ENCODE measurements at places on chromosomes 16 and 17. TPM values are rescaled to one million over a fixed set of nuclear protein-coding genes. Genes with fewer than 3 reads are reported as not detected.

- no peak for DNase-seq
Measured at GRCh38 chr16:22186517-22186916, 19.6 kb upstream of the EEF2K start.

DNA sequence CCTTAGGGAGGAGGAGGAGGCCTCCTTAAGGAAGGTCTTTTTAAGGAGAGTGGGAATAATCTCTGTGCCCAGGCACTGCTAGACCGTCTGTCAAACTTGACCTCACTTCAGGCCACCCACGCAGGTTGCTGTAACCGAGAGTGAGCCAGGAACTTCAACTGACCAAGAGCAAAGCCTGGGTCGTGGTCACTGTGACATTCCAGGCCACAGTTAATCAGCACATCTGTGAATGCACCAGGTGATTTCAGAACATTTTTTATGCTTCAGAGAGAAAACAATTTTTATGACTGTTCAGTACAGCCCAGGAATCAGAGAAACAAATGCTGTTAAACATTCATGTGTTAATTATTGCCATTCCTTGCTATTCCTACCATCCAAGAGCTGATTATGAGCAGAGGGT is 226.6 kb upstream of the ASIC2 start:
- no peak for DNase-seq

DNA sequence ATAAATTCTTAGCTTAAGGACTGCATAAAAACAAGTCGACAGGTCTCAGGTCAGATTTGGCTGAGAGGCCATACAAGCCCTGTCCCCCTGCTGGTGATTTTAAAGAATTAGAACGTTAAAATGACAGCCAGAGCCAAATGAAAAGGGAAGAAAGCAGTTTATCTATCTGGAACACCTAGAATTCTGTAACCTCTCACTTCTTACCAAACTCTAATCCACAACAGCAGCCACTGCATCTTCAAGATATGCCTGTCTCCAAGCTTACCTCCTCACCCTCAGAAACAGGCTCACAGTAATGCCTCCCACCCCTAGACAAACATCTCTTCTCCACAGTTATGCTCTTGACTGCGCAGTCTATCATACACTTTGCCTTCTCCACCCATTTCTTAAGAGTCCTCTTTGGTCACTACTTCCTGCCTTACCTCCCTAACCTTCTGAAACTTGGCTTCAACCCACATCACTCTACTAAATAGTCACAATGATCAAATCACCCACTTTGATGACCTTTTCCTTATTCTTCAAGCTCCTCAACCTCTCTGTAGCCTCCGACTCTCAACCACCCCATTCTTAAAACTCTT is 14.2 kb downstream of the ANKFY1 start:
- peak; percentile 62 for DNase-seq

DNA sequence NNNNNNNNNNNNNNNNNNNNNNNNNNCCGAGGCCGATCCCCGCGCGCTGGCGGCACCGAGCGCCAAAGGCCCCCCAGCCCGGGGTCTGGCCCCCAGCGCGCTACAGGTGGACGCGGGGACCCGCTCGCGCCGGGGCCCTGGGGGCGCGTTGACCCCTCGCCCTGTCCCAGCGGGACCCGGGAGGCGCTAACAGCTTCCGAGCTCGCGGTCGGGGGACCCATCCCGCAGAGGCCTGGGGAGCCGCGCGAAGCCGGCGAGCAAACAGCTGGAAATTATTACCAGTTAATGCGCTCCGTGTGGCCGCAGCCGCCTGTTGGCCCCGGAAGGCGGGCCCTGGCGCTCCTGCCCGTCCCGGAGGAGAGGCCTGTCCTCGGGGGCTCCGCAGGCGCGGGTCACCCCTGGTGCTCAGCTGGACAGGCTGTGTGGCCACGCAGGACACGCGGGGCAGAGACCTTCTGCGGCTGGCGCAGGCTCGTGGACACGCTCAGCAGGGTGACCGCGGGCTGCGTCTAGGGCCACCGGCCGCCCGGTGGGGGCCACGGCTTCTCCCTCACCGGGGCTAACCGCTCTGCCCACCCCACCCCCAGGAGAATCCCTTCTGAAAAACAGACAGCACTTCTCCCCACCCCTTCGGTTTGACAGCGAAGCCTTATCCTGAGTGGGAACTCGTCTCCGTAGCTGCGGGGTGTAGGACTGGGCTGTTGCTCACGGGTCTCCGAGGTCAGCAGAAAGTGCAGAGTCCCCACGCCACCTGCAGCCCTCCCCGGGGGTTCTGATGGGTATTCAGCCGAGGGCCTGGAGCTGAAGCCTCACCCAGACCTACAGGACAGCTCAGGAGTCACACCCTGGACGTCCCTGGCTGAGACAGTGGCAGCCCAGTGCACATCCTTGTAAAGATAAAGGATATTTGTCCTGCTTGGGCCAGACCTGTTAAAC is 138.7 kb upstream of the RPH3AL start:
- peak; percentile 59 for DNase-seq

DNA sequence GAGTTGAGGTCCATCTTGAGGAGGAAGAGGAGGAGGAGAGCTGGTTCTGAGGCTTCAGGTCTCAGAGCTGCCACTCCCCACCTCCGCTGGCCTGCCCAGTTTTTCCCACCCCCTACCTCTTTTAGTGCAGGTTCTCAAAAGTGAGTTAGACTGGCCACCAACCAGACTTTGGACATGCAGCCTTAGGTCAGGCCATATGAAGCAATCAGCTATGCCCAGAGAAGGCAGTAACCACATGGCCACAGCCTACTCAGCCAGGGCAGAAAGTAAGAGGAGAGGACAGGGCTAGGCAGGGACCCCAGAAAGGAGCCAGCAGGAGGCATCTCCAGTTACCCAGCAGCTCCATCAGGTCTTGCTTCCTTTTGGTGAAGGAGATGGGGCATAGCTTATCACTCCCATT is 9.0 kb downstream of the MYO15A start:
- no peak for DNase-seq

COX6A2 gene
- total RNA-seq = not detected

- no peak for DNase-seq
Measured at GRCh38 chr17:74704544-74704943, 8.2 kb downstream of the CD300LF start.

DNA sequence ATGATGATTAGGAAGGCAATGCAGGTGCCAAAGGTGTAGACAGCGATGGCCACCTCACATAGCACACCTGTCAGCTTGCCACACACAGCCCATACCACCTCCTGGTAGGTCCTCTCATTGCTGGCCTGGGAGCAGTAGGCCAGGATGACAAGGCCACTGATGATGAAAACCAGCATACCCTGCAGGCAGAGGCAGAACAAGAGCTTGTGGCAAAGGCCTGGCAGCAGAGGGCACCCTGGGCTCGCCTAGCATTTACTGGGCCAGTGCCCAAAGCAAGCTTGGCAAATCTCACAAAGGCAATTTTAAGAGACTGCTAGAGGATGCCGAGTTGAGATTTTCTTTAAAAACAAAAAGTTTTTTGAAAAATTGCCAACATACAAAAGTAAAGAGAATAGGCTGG is 5.9 kb downstream of the SLC38A7 start:
- DNase-seq = peak; percentile 12

DOC2A gene
- total RNA-seq = under 0.01 TPM

DNA sequence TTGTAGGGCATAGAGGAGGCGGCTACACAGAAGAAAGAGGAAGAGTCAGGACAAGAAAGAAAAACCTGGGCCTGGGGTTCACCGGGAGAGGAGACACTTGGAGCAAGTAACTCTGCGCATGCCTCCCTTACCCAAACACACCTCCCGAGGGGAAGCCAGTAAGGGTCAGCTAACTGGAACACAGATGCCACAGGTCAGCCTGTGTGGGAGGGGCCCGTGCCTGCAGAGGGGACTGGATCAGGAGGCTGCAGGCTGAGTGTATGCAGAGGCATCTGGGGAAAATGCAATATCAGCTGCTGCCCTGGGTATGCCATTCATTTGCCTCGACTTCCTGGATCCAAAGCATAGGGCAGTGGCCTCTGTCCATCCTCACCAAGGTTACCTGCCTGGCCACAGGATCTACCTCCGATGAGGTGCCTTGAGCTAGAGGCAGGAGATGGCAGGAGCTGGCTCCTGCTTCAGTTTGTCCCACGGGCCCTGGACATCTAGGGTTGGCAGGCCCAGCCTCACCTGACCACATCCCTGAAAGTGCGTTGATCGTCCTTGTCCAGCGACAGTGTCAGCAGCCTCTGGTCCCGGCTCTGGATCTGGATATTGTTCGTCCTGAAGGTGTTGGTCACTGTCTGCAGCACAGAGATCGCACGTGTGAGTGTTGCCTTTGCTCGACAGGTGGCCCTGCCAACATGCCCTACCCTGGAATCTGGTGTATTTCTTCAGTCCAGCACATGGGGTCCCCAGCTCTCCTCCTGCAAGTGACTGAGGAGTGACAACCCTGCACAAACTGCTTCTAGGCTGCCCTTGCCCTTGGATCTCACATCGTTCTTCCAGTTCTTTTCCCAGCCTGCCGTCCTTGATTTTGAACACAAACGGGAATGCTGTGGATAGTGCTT is 4.6 kb upstream of the MFSD6L start:
- DNase-seq = no peak

TMEM88 gene
- total RNA-seq = 7.1 TPM

STH gene
- not detected for total RNA-seq

GRCh38 chr17:78176548-78177025 is 8.2 kb downstream of the SYNGR2 start:
- DNase-seq = peak; percentile 71

GRCh38 chr17:42053731-42054500 is 3.5 kb upstream of the C17orf113 start:
- DNase-seq = no peak

DNA sequence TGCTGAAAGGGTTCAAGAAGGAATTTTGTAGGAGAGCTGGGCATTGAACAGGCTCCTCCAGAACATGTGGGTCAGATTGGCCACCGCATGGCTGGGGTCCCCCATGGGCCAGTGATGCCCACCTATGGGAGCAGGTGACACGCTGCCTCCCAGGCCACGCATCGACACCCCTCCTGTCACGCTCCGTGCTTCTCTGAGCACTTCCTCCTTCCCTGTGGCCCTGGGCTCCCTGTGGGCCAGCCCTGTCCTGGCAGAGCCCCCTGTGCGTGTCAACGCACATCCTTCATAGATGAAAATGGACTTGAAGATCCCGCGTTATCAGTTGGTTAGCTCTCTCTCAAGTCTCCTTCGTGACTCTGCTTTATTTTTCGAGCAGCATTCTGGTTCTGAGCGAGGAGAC is 160.3 kb downstream of the RPTOR start:
- no peak for DNase-seq

DNA sequence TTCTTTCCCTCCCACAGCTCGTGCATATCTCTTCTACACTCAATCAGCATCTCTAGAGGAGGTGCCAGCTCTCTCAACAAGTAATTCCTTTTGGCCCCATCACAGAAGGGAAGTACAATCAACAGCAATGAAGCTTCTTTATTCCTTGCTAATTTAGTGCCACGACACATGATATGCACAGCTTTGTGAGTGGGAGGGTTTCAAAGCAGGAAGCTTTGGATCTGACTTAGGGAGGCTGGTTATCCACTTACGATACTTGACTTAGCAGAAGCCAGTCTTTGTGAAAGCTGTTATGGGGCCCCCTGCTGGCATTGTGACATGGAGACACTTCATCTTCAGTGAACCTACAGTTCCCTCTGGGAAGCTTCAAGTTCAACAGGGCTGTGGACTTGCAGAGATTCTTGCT is 81.0 kb downstream of the TMEM100 start:
- DNase-seq = peak; percentile 73

DNA sequence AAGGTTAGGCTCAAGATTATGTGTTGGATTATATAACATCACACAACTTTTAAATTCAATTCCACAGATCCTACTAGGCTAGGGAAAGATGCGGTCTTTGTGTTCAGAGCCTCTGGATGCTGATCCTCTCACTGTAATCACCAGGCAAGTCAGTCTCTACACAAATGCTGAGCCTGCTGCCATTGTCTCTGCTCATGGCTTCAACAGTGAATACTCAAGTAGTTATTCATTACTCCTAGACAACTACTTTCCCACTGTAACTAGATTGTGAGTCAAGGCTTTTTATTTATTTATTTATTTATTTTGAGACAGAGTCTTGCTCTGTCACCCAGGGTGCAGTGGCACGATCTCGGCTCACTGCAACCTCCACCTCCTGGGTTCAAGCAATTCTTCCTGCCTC is 15.8 kb upstream of the NDUFAB1 start:
- no peak for DNase-seq

DNA sequence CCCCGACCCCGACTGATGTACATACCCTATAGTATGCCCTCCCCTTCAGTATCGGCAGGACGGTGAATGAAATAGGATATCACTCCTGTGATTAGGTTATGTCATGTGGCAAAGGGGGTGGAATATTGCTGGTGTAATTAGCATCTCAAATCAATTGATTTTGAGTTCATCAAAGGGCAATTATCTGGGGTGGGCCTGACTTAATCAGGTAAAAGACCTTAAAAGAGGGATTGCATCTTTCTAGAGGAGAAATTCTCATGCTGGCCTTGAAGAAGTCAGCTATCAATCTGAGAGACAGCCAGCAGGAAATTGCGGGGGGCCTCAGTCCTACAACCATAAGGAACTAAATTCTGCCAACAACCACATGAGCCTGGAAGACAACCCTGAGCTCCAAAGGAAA is 10.3 kb downstream of the TRIM25 start:
- DNase-seq = no peak

DNA sequence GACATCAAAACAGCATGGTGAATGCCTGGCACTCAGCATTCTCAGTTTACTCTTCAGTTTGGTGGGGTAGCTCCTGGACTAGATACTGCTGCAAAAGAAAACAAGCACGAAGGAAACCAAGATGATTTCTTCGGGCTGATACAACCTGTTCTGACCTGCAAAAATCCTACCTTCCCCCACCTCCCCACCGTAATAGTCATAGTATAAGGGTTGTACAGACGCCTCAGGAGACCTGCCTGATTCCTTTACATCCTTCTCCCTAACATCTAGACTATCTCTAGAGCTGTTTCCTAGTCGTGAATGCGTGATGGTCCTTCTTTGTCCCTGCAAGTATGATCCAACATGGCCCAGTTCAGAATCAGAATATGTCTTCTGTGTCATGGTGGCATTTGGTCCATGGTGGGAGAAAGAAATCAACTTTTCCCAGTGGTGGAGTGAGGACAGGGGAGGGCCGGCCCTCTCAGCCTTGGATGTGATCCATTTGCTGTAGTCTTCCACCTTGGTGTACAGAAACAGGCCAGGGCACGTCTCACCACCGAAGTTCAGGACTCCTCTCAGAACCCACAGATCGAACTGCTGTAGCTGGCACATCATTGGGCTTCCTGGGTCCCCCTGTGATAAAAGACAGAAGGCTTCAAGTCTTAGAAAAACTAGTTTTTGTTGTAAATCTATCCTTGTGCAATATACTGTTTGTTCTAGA is 14.5 kb downstream of the PRSS54 start:
- no peak for DNase-seq

- no peak for DNase-seq
Measured at GRCh38 chr16:83363521-83363920, 444.3 kb upstream of the HSBP1 start.
